ENCODE measurements at places on chromosomes 16 and 17. TPM values are rescaled to one million over a fixed set of nuclear protein-coding genes. Genes with fewer than 3 reads are reported as not detected.

CDH3 gene
- 0.17 TPM for total RNA-seq

SPOP gene
- 79.2 TPM for total RNA-seq

GRCh38 chr17:45851873-45852272 is 7.2 kb downstream of the SPPL2C start:
- DNase-seq: no peak

DNA sequence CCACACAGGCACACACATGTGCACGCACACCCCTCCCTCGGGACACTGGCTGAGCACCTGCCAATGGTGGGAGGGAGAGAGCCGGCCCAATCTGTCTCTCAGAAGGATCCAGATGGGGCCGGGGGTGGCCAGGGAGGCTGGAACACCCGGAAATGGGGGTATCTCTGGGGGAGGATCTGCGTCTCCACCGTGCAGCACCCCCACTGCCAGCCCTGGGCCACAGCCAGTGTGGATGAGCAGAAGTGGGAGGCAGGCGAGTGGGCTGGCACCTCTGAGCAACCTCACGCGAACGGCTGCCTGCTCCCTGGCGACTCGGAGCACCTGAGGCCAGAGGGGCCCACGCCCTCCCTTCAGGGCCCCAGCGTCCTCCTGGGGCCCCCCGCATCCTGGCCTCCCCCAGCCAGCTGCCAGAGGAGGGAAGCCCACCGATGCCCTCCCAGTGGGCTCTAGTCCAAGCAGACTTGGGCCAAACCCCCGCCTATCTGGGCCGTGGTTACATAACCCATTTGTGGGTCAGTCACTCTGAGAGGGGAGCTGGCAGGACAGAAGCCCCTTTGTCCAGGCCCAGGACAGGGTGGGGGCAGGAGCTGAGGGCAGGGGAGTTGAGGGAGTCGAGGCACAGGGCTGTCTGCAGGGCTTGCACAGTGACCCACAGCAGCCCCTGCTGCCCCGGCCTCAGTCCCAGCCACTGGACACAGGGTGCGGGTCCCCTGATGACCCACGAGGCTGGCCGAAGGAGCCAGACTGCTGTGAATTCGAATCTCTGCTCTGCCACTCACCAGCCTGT is 5.6 kb downstream of the CASKIN1 start:
- no peak for DNase-seq
